ENCODE measurements at places on chromosomes 16 and 17.
A peak's percentile ranks its signal among the peaks of the same experiment; 100 is the strongest.

- H3K4me3 ChIP-seq, result peak overlapping the region; percentile 51
- peaks cover 41% of the 10 kb centered on the region for H3K27me3 ChIP-seq
- no peak overlapping the region for H3K27ac ChIP-seq
- no peak for DNase-seq
Measured at GRCh38 chr16:55651841-55652824, 3.7 kb upstream of the SLC6A2 start.

- no peak overlapping the region for H3K4me3 ChIP-seq
- H3K27ac ChIP-seq, result no peak overlapping the region
- no peaks in the 10 kb centered on the region for H3K27me3 ChIP-seq
- no peaks in the 10 kb centered on the region for H3K4me1 ChIP-seq
- no peaks in the 10 kb centered on the region for H3K36me3 ChIP-seq
- peak; percentile 48 for DNase-seq
Measured at GRCh38 chr17:78144147-78144719, 2.0 kb upstream of the C17orf99 start.

GRCh38 chr16:10972108-10972818, 27.9 kb downstream of the CLEC16A start:
- DNase-seq, result no peak
- H3K27me3 ChIP-seq, result no peaks in the 10 kb centered on the region
- no peak overlapping the region for H3K4me3 ChIP-seq
- H3K27ac ChIP-seq, result peak overlapping the region; percentile 49
- peaks cover 15% of the 10 kb centered on the region for H3K4me1 ChIP-seq

GRCh38 chr17:35895636-35896587, 15.8 kb upstream of the CCL5 start:
- H3K36me3 ChIP-seq, result no peaks in the 10 kb centered on the region
- H3K27me3 ChIP-seq, result no peaks in the 10 kb centered on the region
- H3K27ac ChIP-seq, result no peak overlapping the region
- peaks cover 14% of the 10 kb centered on the region for H3K4me1 ChIP-seq

GRCh38 chr16:50696575-50697420, 3.4 kb downstream of the NOD2 start:
- DNase-seq, result peak; percentile 61
- H3K27me3 ChIP-seq, result peaks cover 5% of the 10 kb centered on the region
